ENCODE measurements at places on chromosomes 11 and 22.

DNA sequence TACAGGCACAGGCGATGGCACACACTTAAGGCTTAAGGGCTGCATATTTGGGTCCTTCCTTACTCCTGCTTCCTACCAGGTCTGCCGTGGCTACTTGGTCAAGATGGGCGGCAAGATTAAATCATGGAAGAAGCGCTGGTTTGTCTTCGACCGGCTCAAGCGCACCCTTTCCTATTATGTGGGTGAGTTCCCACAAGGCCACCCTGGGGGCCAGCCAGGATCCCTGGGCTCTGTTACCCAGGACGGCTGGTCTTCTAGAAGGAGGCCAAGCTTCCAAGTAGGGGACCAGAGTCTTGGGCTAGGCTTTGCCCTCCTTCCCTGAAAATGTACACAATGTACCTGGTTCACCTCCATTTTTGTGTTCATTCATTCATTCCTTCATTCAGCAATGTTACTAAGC lies 29.1 kb downstream of the TREH start:
- DNase-seq = no peak

GRCh38 chr11:125201525-125202141 lies 37.1 kb downstream of the PKNOX2 start:
- DNase-seq = no peak

- no peak for DNase-seq
These were observed 532.1 kb downstream of the BUD13 start for GRCh38 chr11:116240710-116241109.

- peak; percentile 33 for DNase-seq
These were observed 7.7 kb downstream of the LHFPL7 start for GRCh38 chr22:24938741-24939341.

- DNase-seq = no peak
These were observed 325.8 kb downstream of the C11orf87 start for GRCh38 chr11:109747839-109748238.

- DNase-seq = no peak
These were observed 50.2 kb upstream of the PICALM start for GRCh38 chr11:86119077-86119476.

GRCh38 chr22:47148956-47149728 lies 386.7 kb downstream of the TBC1D22A start:
- no peak for DNase-seq

DNA sequence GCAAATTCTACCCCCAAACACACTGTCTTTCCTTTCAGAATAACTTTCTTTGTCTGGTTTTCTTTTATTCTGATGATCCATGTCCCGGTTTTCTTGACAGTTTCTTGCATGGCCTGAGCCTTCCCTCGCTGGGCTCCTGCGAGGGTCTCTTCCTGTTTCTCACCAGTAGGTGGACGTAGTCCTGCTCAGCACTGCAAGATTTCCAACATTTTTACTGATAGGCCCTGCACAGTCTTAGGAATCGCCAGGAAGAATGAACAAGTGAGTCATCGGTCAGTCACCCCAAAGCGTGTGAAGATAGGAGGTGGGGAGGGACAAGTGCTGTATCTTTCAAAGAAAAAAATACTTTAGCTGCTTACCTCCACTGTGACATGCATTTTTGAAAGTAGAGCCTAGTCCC lies 16.9 kb upstream of the KIRREL3 start:
- DNase-seq = no peak

GRCh38 chr11:88909500-88909899 lies 156.3 kb downstream of the GRM5 start:
- DNase-seq = no peak

GRCh38 chr22:46671824-46672432 lies 51.7 kb downstream of the GRAMD4 start:
- DNase-seq = no peak

GRCh38 chr22:33299245-33299956 lies 241.2 kb upstream of the SYN3 start:
- DNase-seq = no peak

GRCh38 chr11:117725048-117725734 lies 71.8 kb downstream of the DSCAML1 start:
- no peak for DNase-seq

GRCh38 chr11:34487430-34487829 lies 26.2 kb downstream of the ELF5 start:
- no peak for DNase-seq

All from central memory CD4-positive, alpha-beta T cell (primary cell).